ENCODE measurements at places on chromosomes 4 and X.

GRCh38 chr4:53196882-53197771 is 168.7 kb downstream of the SCFD2 start:
- no peak for DNase-seq

GRCh38 chrX:132364313-132364712 is 124.5 kb downstream of the MBNL3 start:
- no peak for DNase-seq

- no peak for DNase-seq
Measured at GRCh38 chr4:2652415-2653160, 103.5 kb downstream of the TNIP2 start.

- DNase-seq: no peak
Measured at GRCh38 chrX:101287402-101287801, 3.7 kb downstream of the TAF7L start.

DNA sequence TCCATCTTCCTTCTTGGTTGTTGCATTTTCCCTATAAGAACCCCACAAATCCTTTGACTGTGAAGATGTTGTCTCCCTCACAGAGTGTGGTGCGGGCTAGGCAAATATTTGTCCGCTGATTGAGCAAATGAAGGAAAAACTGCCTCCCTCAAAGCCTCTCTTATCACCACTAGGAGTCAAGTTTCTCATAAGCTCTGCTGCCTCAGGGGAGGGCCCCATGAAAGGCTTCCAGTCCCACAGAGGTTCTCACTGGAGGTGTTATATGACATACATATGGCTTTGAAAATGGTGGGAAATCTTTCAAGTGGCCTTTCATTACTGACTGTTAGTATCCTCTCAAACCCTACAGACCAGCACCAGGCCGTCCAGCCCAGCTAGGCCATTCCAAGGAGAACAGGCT is 9.3 kb downstream of the VGLL1 start:
- no peak for DNase-seq

- DNase-seq: no peak
Measured at GRCh38 chr4:140924761-140925392, 168.7 kb upstream of the TBC1D9 start.
